ENCODE measurements at places on chromosomes 6 and 20.
A peak's percentile ranks its signal among the peaks of the same experiment; 100 is the strongest.

DNA sequence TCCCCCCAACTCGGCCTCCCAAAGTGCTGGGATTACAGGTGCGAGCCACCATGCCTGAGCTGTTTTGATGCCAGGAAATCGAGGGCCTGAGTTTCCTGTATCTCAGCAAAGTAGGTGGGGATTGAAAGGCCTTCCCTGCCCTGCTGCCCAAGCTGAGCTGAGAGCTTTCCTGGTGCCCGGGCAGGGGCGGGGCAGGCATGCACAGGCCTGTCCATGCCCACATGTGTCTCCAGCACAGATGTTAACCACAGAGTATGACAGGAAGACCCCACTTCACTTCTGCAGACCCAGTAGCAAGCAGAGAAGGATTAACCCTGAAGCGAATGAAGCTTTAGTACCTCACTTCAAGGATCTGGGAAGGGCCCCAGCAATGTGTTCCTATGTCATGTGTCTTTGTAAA, 66.0 kb downstream of the GPR6 start:
- DNase-seq, result no peak

DNA sequence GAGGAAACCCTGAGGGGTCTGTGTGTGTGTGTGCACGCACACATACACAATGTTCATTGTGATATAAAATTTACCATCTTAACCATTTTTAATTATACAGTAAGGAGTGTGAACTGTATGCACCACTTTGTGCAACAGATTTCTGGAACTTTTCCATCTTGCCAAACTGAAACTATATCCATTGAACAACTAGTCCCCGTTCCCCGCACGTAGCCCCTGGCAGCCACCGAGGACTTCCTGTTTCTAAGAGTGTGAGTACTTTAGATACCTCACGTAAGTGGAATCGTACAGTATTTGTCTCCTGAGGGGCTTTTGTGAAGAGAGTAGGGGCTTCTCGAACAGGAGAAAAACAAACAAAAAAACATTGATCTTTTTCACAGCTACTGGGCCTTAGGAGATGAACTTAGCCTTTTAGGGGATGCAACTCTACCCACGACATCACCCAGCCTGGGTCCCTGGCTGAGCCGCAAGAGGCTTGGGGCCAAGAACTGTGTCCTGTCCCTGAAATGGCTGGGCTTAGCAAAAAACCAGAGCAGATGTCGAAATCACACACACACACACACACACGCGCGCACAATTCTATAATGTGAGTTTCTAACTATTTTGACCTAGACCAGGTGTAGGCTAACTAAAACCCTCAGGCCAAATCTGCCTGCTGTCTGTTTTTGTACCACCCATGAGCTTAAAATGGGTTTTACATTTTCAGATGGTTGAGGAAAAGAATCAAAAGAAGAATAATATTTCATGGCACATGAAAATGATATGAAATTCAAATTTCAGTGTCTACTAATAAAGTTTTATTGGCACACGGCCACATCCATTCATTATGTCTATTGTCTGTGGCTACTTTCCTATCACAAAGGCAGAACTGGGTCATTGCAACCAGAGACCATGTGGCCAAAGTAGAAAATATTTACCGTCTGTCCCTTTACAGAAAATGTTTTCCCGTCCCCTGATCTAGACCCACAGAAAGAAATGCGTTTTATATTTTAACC, 144.2 kb downstream of the EYA2 start:
- DNase-seq, result no peak

GRCh38 chr6:13362412-13362811, 34.1 kb upstream of the TBC1D7 start:
- peak; percentile 76 for DNase-seq

DNA sequence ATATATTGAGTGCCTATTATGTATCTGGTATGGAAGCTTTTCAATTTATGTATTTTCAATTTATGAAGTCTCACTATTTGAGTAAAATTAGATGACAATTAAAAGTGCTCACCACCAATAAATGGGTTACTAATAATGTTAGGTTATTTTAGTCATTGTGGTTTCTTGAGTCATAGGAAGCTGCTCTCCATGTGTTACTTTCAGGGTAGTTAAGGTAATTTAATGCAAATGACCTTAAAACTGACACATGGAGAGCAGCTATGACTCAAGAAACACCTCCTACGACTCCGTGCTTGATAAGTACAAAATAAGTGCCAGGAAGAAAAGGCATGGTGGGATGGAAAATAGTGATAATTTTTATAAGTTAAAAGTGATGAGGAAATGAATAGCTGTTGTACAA, 16.5 kb upstream of the TINAG start:
- peak; percentile 50 for DNase-seq

GRCh38 chr6:5518936-5519491, 257.7 kb downstream of the FARS2 start:
- DNase-seq, result no peak
